ENCODE measurements at places on chromosomes 16 and 17.
A peak's percentile ranks its signal among the peaks of the same experiment; 100 is the strongest.

DNA sequence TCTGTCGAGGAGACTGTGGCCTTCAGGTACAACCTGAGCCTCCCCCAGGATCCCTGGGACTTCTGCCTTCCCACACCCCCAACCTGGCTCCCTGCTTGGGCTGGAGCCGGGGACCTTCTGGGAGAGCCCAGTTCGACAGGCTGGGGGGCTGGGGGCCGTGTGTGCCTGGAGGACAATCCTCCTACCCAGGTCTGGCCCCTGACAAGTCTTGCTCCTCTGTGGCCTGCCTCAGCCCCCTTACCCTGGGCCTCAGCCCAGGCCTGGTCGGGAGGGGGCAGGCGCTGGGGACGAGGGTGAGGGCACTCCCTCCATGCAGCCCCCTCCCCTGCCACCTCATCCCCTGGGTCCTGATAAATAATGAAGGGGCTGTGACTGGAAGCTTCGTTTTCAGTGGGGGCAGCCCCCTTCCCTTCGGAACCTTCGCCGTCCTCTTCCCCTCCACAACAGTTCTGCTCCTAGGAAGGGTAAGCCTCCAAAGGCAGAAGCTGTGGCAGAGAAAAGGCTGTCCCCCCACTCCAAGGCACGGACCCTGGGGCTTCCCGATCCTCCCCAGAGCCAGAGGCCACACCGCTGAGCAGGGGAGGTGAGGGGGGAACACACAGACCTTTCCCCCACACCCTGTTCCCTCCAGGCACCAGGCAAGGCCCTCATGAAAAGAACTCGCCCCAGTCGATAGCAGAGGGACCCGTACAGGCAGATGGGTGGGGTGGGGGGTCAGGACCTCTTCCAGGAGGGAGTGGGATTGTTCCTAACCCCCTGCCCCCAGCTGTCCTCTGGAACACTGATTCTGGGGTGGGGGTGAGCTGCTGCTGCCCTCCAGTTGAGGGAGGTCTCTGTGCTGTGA lies 5.0 kb upstream of the BAHCC1 start:
- no peak for DNase-seq

GRCh38 chr16:14572535-14572934 lies 57.5 kb downstream of the PARN start:
- no peak for DNase-seq

- no peak for DNase-seq
Measured at GRCh38 chr17:79205688-79206205, 131.1 kb downstream of the ENGASE start.

- DNase-seq: no peak
Measured at GRCh38 chr17:76585649-76586593, at the start of gene ST6GALNAC2. TSS of gene ST6GALNAC2 (minus strand) at chr17:76585860. CDS start at chr17:76585808, 52 bp downstream.

DNA sequence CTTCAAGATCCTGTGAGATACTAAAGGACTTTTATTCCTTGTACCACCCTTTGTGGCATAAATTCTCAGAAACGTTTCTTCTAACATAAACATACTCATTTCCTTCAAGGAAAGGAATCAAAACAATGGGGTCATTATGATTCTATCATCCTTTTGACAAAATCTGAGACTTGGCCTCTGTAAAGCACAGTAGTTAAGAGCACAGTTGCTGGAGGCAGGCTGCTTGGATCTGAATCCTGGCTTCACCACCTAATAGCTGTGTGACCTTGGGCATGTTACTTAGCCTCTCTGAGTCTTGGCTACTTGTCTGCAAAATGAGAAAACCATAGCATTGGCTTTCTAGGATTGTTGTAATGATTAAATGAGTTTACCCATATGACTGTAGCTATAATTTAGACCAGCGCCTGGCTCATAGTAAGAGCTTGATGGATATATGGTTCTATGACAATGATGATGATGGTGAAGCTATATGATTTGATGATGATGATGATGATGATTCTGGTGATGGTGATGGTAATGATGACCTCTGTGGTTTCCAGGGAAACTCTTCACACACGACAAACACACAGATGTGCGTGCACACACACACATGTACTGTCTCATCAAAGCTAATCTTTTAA lies 6.1 kb upstream of the KRT31 start:
- no peak for DNase-seq

- DNase-seq: no peak
Measured at GRCh38 chr17:78878871-78879527, 24.0 kb downstream of the CEP295NL start.

DNA sequence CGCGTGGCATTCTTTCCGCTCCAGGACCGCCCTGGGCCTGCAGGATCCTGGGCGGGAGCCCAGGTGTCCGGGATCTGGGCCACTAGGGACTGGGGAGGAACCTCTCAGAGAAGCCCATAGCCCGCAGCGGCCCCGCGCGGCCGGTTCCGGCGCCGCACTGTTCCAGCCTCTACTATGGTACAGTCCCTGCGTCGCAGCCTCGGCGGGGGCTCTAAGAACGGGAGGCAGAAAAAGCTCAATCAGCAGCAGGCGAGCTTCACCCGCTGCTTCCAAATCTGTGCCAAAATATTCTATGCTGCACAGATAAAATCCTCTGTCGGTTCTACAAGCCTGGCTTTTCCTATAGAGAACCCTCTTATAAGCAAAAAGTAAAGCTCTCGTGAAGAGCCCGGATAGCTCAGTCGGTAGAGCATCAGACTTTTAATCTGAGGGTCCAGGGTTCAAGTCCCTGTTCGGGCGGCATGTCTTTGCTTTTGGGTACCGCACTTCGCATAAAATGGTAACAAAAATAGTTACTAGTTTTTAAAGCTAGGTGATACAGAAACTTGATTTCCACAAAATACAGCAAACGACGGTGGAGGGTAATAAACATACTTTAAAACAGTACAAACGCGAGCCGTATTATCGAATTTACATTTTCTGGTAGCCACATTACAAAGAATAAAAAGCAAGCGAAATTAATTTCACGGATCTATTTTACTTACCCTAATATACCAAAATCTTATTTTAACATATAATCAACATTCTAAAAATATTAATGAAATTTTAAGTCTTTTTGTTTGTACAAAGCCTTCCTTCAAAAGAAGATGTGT lies 661 bp upstream of the ALOXE3 start:
- DNase-seq: peak; percentile 85

GRCh38 chr17:37570527-37571093 lies 38.6 kb downstream of the SYNRG start:
- DNase-seq: peak; percentile 6

DNA sequence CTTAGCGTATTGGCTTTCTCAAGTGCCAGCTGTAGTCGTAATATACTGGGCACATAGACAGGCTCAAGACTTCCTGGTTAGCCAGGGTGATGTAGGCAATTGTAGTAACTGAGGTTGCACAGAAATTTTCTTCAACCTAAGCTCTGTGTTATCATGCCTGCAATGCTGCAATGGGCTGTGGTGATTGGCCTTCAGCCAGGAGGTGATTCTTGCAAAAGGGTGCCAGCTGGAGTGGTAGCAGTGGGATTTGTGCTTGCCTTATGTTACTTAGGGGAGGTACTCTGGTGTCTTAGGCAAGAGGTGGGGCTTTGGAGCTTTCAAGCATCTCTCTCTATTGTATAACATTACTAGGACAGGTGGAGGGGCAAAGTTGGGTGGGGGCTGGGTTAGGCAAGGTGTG lies 495.1 kb downstream of the CDH11 start:
- no peak for DNase-seq

DNA sequence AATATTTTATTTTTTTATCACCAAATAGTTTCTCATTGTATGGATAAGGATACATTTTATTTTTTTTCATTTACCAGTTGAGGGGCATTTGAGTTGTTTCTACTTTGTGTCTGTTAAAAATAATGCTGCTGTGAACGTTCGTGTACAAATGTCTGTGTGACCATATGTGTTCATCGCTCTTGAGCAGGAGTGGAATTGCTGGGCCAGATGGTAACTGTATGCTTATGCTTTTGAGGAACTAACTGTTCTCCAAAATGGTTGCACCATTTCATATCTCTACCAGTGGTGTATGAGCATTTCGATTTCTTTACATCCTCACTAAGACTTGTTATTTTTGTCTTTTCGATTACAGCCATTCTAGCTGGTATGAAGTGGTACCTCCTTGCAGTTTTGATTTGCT lies 212.5 kb upstream of the N4BP1 start:
- no peak for DNase-seq

GRCh38 chr16:67562526-67562917 lies at the start of gene CTCF:
TSS of gene CTCF (plus strand) at chr16:67562526. CDS start at chr16:67610833, 48,307 bp downstream.
- peak; percentile 76 for DNase-seq

DNA sequence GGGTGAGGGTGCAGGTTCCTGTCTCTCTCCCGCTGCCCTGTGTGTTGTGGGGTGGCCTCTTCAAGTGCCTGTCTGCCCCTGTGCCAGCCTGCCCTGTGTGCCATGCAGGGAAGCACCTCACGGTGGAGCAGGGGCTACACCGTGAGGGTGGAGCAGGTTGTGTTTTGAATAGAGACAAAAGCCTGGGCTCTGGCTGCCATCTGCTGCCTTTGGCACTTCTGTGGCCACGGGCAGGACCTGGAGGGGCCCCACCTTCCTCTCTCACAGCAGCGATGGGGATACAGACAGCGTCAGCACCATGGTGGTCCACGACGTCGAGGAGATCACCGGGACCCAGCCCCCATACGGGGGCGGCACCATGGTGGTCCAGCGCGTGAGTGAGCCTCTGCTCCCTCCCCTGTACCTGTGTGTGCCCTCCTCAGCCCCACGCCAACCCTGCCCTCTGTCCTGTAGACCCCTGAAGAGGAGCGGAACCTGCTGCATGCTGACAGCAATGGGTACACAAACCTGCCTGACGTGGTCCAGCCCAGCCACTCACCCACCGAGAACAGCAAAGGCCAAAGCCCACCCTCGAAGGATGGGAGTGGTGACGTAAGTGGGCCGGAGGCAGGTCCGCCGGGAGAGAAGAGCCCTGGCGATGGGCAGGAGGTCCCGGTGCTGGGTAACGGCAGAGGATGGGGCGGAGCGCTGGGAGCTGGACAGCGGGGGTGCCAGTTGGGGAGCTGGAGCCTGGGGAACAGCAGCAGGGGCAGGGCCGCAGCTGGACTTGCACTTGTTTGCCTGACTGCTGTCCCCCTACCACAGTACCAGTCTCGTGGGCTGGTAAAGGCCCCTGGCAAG lies 5.4 kb upstream of the C17orf107 start:
- DNase-seq: no peak

GRCh38 chr17:35064516-35065215 lies 1.2 kb upstream of the RFFL start:
- DNase-seq: no peak

GRCh38 chr17:83105512-83105911 lies 26.1 kb downstream of the METRNL start:
- DNase-seq: no peak

DNA sequence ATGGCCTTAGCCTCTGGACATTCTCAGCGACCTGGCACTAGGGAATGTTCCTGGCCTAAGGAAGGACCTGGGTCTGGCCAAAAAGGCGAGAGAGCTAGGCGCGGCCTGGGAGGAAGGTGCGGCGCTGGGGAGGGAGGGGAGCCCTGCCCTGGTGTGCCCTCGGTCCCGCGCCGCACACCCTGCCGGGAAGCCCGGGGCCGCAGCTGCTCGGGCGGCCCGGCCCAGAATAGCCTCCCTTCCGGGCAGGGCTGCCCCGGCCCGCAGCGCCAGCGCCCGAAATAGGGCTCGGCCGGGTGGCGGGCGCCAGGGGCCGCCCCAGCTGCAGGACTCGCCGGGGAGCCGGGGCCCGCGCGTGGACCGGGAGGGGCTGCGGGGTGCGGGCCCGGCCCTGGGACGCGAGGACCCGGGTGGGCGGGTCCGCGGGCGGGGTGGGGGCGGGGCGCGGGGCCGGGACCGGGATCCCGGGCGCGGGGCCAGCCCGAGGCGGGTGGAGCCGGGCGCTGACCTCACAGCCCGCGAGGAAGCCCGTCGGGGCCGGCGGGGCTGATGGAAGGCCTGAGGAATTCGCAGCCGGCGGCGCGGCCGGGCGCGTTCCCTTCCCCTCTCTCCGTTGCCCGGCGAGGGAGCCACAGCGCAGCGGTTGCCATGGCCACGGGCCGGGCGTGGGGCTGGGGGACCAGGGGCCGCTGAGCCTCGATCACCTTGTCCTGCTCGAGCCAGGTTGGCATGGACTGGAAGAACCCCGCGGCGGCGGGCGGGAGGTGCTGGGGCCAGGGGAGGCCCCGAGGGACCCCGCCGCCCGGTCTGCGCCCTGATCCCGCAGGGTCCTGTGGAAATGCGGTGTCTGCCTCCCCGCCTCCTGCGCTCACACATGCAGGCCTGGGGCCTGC lies 18.1 kb downstream of the SOCS3 start:
- DNase-seq: no peak

- peak; percentile 19 for DNase-seq
Measured at GRCh38 chr16:11640987-11641817, 27.1 kb upstream of the SNN start.

DNA sequence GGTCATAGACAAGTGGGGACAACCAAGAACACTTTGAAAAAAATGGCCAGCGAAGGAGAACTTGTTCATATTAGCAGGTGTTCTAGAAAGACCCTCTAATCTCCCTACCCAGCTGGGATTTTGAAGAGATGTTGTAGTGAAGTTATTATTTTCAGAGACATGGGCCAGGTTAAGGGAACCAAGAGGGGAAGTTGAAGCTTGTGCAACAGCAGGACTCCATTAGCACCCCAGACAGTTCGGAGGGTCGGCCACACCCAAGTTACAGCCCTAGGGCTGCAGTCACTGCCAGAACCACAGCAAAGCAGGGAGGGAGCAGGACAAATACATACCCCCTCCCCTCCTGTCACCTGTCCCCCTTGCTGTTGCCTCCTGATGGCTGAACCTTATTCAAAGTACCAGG lies 42.3 kb downstream of the WSB1 start:
- no peak for DNase-seq

GRCh38 chr17:5719976-5720375 lies 135.7 kb upstream of the NLRP1 start:
- no peak for DNase-seq

- DNase-seq: no peak
Measured at GRCh38 chr17:66637491-66637890, 197.4 kb upstream of the CACNG5 start.

- DNase-seq: no peak
Measured at GRCh38 chr17:14332331-14332730, 31.4 kb downstream of the HS3ST3B1 start.

GRCh38 chr17:33816842-33817617 lies 438.1 kb upstream of the CCL2 start:
- no peak for DNase-seq

DNA sequence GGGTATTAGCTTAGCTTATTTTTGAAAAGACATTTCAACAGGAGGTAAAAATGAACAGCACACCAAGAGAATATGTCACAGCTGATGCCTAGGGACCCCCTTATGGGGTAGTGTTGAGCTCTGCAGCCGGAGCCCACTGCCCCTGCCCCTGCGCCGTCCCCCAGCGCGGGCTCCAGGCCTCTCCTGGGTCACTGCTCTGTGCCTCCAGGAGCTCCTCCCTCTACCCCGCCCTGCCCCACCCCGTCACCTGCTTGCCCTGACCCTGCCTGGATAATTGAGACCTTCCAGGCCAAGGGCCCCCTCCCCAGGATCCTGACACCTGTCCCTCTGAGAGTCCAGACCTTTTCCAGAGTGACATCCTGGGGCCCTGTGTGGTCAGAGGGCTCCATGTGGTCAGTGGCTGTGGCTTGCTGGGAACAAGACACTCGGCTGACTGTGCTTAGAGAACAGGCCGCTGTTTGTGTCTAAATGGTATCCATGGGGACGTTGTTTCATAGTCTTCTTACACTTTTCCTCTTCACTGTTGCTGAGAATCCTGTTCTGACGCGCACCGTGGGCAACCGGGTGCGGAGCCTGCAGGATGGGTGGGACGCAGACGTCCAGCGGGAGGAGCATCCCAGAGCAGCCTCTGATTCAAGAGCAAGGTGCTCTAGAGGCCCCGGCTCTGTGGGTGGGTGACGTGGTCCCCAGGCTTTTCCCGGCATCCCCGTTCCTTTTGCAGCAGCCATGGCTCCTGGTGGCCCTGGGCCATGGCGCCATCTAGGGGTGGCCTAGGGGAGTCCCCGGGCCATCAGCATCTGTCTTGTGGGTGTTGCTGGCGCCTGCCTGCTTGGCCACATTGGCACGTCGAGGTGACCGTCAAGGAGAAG lies 20.0 kb upstream of the WFIKKN1 start:
- DNase-seq: peak; percentile 69

- DNase-seq: no peak
Measured at GRCh38 chr17:14605267-14605599, 304.4 kb downstream of the HS3ST3B1 start.
